ENCODE measurements at places on chromosomes 5 and 9. TPM values are rescaled to one million over a fixed set of nuclear protein-coding genes. Genes with fewer than 3 reads are reported as not detected.

The SLC1A1 gene
- total RNA-seq = 0.13 TPM

The DAPK1 gene
- total RNA-seq = 0.10 TPM

The HAND1 gene
- total RNA-seq = not detected

The PLGRKT gene
- total RNA-seq = 36.5 TPM

The SPRY4 gene
- 27.9 TPM for total RNA-seq

GRCh38 chr5:137096149-137097103 lies 402.7 kb downstream of the SPOCK1 start:
- peak; percentile 79 for DNase-seq

GRCh38 chr9:7403839-7404487 lies 395.6 kb downstream of the DMAC1 start:
- DNase-seq = no peak

GRCh38 chr5:168140241-168140640 lies 151.2 kb upstream of the WWC1 start:
- DNase-seq = no peak

DNA sequence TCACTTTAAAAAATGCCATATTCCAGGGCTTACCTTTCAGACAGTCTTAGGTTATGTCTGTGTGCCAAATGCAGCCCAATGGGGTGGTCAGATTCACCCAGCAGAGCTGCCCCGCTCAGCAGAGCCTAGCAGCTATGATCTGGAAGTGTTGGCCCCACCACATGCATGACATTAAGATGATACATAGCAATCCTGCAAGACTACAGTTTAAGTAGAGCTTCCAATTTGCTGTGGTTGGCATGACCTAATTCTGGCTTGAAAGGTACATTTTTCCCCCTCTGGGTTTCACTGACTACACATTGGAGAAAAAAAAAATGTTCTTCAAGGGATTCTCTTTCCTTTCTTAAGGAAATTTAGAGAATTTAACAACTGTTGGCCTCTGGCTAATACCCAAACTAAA lies 22.5 kb downstream of the MEF2C start:
- no peak for DNase-seq

GRCh38 chr9:106432631-106433030 lies 430.3 kb upstream of the ZNF462 start:
- DNase-seq = peak; percentile 32

DNA sequence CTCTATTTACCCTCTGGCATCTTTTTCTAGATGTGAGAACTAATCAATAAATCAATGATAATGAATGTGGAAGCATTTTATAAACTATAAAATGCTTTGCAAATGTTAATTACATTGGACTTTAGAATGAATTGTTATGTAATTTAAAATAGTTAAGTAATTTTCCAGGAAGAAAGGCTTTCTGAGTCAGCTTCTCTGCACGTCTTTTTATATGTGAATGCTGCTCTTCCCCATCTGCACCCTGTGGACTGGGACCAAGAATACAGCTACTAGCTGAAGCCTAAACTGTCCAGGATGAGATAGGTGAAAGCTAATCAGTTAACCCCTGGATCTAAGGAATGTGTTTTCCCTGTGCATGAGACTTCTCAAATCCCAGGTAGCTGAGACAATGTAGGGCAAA lies 292.9 kb downstream of the NR3C1 start:
- DNase-seq = no peak

- no peak for DNase-seq
Measured at GRCh38 chr5:179219661-179220620, 125.3 kb downstream of the ADAMTS2 start.

GRCh38 chr5:148070621-148071020 lies 6.8 kb downstream of the SPINK5 start:
- DNase-seq = no peak

DNA sequence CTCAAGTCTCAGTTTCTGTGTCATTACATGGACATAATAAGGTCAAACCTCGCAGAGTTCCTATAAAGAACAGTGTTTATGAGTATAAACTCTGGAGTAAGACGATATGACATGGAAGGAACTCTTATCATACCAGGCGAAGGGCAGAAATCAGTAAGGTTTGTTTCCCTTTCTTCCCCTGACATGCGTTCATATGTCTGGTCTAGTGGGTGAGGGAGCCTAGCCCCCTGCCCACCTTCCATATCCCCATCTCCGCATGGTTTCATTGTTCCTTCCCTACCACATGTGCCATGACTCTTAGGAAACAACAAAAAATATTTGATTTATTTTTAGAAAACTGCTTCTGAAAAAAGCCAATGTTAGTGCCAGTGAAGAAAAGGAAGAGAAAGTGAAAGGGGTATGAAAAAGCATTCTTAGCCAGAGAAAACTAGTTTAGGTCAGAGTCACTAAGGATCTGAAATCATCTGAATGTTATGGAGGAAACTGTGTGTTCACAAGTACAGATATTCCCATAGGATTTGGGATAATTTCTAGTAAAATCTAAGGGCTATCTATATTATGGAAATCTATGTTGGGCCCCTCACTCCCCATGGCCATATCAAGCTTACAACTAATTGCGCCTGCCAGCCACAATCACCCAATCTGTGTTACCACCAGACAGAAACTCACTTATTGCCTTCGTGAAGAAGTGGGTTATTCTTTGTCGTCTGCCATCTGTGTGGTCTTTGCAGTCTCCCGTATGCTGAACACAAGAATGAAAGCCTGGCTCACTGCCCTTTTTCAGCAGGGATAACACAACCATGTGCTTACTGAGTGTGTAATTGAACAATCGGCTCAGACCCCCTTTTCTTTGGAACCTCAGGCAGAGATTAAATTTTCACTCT lies 19.9 kb upstream of the HMHB1 start:
- DNase-seq = no peak

DNA sequence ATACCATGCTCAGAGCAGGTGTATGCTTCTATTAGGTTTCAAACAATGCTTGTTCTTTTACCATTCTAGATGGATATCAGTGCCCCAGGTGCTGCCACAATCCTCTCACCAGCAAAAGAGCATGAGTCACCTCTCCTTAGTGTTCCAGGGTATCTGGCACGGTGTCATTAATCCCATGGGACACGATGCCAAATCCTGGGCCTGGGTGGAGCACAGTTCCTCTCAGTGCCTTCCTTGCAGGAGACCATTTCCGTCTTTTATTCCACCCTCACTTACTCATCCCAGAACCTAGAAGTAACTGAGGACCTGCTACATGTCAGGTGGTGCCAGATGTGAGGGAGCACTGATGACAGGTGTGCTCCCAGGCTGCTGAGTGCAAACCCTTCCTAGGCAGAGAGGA lies 1.3 kb upstream of the OR13J1 start:
- DNase-seq = peak; percentile 66

GRCh38 chr5:23742701-23743100 lies 235.3 kb downstream of the PRDM9 start:
- DNase-seq = no peak
